ENCODE measurements at places on chromosomes 1 and 21. TPM values are rescaled to one million over a fixed set of nuclear protein-coding genes. Genes with fewer than 3 reads are reported as not detected.

- ATAC-seq: no peak
Measured at GRCh38 chr21:39971956-39972355, 104.7 kb downstream of the PCP4 start.

DNA sequence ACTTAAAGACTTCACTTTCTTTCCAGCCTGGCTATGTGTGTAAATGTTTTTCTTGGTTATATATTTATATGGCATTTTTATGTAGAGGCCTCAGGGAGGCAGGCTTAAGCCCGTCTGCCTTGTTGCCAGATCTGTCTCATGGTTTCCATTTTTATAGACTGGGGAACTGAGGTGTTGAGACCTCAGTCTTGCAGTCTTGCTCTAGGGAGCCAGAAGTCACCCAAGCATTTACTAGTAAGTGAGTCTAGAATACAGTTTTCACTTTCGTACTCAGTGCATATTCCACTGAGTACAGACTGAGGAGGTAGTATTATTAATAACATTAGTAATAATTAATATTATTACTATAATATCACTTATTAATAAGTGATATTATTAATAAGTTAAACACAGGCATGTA is 161.4 kb downstream of the UCK2 start:
- ATAC-seq: no peak

- no peak for ATAC-seq
Measured at GRCh38 chr1:160763993-160764392, 24.9 kb downstream of the SLAMF7 start.

- peak; percentile 98 for ATAC-seq
Measured at GRCh38 chr1:18557621-18558465, 72.8 kb upstream of the PAX7 start.

- ATAC-seq: no peak
Measured at GRCh38 chr1:32438136-32438535, 26.7 kb upstream of the ZBTB8B start.

DNA sequence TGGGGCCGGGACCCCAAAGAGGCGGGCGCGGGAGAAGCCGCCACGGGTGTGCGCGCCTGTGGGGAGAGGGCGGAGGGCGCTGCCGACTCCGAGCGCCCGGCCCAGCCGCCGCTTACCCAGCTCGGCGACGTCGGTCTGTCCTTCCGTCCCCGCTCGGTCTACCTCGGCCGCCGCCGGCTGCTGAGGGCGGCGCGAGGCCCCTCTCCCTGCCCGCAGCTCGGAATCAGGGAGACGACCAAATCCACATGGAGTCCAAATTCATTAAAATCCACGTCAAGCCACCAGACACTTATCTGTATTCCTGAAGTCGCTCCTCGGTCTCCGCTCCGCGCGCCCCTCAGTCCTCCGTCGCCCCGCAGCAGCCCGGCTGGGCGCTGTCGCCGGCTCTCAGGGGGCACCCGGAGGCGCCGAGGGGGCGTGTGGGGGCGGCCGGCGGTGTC is 637 bp downstream of the PLXNA2 start:
- peak; percentile 21 for ATAC-seq

Gene GCSAML
- 0.39 TPM for total RNA-seq

DNA sequence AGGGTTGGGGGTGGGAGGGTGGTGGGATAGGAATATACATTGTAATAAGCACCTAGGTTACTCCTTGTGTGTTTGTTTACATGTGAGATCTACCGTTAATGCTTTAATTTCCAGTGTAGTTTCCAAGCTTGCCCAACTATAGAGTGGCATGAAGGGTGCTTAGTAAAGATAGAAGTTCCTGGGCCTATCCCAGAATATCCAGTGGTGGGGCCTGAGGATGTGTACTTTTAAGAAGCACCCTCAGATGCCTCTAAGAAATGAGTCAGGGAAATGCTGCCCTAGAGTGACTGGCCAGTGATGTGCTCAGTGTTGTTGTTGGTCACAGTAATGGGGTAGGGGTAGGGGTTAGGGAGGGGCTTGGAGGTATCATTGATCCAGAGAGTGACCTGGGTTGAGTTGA is 141.3 kb downstream of the TSEN15 start:
- ATAC-seq: no peak

DNA sequence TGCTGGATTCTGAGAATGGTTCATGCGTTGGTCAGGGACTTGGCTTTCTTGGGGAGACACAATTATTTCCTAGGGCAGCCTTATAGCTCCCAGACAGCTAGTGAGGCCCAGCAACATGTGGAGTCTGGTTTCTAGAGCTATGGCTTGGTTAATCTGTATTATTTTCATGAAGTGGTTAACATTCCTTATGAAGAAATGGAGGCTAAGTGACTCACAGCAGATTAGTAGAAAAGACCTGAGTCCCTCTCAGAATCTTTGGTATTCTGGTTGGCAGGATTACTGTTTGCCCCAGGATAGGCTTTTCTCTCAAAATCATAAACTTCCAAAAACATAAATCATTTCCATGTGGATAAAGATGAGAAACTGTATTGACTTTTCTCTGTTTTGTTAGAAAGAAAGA is 42.3 kb downstream of the DUSP10 start:
- ATAC-seq: no peak

DNA sequence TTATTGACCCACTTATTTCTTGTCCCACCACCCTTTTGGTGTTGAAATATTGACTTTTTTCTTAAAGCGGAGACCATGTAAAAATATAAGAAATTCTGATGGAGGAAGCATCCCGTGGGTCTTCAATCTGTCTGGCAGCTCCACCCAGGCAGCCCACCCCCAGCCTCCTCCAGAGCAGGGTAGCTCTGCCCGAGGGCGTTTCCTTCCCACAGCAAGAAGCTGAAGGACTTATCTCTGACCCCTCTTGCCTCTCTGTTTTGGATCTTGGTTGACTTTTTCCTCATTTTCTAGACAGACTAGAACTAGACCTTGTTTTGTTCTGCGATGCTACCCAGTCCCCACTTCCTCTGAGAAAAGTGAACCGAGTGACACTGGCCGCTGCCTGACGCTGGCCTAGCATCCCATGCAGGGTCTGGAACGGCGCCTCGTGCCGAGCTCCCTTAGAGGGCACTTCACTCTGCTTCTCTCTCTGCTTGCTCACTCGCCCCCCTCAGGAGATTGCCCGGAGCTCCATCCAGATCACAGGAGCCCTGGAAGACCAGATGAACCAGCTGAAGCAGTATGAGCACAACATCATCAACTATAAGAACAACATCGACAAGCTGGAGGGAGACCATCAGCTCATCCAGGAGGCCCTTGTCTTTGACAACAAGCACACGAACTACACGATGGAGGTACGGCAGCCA is 40.4 kb upstream of the MTR start:
- ATAC-seq: no peak

- peak; percentile 57 for ATAC-seq
Measured at GRCh38 chr21:33230545-33231324, 997 bp downstream of the IFNAR2 start.

GRCh38 chr1:171899838-171900237 is 58.5 kb downstream of the DNM3 start:
- ATAC-seq: no peak

Gene FCMR
- total RNA-seq: 0.86 TPM

Gene TEDDM1
- total RNA-seq: 0.67 TPM

- ATAC-seq: no peak
Measured at GRCh38 chr1:33022650-33023200, 14.0 kb downstream of the AK2 start.

Gene TYW3
- 14.5 TPM for total RNA-seq

- ATAC-seq: peak; percentile 18
Measured at GRCh38 chr1:247647864-247648263, 31.7 kb downstream of the OR13G1 start.

Gene KIAA1614
- 0.94 TPM for total RNA-seq

DNA sequence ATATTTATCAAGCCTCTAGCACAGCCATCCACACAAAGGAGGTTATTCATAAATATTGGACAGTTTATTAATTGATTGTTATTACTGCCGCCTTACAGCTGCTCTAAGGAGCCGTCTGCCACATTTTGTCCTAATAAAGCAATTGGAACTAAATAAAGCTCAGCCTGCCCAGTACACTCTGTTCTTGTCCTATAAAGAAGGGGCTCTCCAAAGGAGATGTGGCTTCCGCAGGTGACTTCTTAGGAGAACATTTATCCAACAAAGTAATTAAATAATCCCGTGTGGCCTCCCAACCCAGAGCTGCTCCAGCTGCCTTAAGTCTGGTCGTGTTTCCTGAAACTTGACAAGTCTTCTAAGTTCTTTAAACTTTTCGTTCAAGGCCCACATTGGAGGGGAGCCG is 497.7 kb downstream of the NPHP4 start:
- no peak for ATAC-seq

GRCh38 chr1:84298684-84299535 is 2.6 kb upstream of the SAMD13 start:
- ATAC-seq: peak; percentile 65
